ENCODE measurements at places on chromosomes 4 and X.

DNA sequence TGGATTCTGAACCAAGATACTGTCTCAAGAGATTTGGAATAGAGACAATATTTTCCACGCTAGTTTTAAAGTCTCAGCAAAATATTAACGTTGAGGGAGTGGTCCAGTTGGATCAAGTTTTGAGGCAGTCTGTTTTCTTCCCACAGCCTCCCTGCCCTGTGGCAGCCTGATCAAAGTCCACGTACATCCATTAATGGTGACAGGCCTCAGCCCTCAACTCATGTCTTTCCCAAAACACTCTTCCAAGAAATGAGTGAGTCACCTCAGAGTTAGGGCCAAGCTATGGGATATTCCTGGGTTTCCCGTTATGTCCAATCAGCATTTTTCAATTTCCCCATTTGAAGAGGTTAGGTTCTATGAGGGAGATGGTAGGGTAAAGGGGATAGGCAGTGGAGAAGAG is 28.5 kb downstream of the EGFL6 start:
- DNase-seq: no peak

GRCh38 chr4:185573651-185574199 is 38.4 kb upstream of the PDLIM3 start:
- no peak for DNase-seq

DNA sequence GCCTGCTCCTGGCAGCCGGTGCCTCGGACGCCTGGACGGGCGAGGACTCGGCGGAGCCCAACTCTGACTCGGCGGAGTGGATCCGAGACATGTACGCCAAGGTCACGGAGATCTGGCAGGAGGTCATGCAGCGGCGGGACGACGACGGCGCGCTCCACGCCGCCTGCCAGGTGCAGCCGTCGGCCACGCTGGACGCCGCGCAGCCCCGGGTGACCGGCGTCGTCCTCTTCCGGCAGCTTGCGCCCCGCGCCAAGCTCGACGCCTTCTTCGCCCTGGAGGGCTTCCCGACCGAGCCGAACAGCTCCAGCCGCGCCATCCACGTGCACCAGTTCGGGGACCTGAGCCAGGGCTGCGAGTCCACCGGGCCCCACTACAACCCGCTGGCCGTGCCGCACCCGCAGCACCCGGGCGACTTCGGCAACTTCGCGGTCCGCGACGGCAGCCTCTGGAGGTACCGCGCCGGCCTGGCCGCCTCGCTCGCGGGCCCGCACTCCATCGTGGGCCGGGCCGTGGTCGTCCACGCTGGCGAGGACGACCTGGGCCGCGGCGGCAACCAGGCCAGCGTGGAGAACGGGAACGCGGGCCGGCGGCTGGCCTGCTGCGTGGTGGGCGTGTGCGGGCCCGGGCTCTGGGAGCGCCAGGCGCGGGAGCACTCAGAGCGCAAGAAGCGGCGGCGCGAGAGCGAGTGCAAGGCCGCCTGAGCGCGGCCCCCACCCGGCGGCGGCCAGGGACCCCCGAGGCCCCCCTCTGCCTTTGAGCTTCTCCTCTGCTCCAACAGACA is 4.4 kb downstream of the SOD3 start:
- no peak for DNase-seq

DNA sequence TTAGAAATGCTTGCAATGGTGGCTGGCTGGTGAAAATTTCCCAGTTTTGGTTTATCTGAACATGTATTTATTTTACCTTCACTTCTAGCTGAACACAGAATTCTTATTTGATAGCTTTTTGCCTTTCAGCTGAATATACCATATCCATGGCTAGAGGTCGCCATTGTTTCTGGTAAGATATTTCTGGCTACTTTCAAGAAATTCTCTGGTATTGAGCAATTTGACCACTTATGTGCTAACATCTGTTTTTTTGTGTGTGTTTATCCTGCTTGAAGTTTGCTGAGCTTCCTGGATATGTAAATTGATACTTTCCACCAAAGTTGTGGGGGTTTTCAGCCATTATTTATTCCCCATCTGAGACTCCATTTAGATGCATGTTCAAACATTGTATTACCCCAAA is 75.4 kb downstream of the FBXW7 start:
- no peak for DNase-seq

DNA sequence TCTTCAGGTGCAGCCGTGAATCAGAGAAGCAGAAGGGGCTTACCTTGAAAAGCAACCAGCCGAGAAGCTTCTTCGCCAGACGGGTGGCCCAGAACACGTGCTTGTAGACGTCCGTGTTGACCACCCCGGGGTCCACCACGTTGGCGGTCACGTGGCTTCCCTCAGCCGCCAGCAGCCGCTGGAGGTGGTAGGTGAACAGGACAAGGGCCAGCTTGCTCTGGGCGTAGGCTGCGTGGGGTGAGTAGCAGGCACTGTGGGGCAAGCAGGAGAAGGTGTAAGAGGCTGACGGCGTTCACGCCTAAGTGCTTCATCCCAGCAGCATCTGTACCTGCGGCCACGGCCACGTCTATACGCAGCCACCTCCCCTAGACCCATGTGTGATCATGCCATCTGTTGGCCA is 257.8 kb downstream of the DHRSX start:
- no peak for DNase-seq

GRCh38 chr4:100894339-100894870 is 376.6 kb upstream of the EMCN start:
- DNase-seq: no peak

GRCh38 chrX:44239036-44239435 is 104.4 kb downstream of the EFHC2 start:
- DNase-seq: no peak

DNA sequence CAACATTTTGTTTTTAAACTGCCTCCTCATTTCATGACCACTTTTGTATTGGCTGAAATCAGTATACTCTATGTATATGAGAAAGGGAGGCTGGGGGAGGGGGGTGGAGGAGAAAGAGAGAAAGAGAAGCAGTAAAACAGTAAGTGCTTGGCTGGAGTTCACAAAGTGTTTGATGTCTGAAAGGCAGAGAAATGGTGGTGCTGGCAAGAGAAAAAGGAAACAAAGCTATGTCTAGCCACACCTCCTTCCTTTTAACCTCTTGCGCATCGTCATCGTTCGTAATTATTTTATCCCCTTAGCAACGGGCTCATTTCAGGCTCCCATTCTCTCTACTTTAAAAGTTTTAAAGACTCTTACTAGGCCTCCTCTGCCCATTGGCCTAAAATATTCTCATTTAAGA is 25.6 kb downstream of the RPA4 start:
- DNase-seq: no peak

DNA sequence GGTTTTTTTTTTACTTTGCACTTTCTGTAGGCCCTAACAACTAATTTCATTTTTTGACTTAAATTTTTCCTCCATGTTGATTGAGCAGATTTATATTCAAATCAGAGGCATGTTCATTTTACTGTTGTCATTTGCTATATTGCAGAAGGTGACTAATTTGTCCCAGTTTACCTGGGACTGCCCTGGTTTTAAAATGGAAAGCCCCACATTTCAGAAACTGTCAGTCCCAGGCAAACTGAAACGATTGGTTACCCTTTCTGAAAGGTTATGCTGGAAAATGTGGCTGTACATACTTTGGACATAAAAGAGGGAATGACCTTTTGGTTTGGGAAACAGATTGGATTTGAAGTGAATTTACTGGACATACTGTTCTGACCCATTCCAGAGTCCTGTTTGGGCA is 160.0 kb downstream of the SPCS3 start:
- no peak for DNase-seq

DNA sequence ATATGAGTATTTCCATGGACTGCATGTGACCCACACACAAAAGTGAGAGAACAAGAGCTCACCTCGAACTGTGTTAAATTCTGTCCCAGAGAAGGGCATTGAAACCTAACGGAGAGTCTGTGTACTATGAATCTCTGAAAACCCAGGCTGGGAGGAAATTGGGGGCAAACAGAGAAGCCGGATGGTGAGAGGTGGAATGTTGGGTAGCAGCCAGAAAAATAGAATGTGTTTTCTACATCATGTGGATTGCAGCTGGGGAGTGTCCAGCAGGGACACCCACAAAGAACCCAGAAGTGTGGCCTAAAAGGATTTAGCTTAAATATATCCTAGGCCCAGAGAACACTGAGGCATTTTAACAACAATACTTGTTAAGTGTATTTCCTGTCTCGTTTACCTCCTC is 38.6 kb downstream of the MND1 start:
- DNase-seq: no peak

GRCh38 chr4:165378398-165378744 is 437 bp upstream of the CPE start:
- DNase-seq: no peak

GRCh38 chr4:42543762-42544161 is 113.1 kb downstream of the ATP8A1 start:
- no peak for DNase-seq

DNA sequence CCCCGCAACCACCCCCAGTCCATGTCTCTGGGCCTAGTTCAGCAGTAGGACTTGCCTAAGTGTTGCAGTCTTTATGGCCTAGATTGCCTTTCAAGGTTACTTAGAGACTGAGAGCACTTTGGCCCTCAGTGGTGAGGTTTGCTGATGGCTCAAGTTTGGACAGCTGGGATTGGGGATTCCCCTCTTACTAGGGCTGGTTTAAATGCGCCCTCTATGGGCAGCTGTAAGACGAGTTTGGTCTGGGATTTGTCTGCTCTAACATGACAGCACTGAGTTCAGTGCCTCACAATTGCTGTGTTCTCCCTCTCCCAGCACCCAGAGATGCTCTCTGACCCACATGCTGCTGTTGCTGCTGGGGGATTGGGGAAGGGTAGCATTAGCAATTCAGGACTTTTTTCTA is 23.1 kb downstream of the DACH2 start:
- no peak for DNase-seq

DNA sequence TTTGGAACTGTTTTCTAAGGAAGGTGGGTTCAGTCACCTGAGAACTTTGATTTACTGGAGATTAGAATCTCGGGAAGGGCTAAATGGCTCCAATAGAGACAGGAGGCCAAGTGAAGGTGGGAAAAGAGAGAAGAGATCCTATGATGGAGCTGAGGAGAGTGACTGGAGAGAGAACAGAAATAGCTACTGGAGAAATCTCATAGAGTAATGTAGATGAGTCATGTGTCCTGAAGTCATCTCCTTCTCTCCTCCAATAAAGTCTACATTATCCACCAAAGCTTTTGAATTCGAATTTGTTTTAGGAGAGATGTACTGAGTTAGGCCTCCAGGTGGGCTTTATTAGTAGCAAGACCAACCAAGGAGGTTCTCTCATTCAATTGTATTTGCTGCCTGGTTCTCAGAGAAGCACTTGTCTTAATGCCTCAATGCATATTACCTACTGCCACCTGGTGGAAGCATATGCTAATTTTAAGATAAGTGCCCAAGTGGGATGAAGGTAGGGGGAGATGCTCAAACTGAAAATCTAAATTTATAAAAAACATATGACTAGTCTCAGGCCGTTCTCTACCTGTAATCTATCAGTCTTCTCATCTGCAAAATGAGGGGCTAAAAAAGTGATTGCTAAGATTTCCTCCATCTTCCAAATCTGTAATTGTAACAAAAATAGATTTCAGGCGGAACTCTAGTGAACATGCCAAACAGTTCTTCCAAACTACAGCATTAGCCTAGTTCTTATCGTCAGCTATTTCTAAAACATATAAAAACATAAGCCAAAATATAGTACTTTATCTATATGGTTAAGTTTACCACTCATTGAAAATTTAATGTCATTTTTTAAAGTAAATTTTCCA is 24.4 kb downstream of the TXK start:
- no peak for DNase-seq

- DNase-seq: no peak
These were observed 110.1 kb downstream of the PGRMC2 start for GRCh38 chr4:128177498-128177897.

GRCh38 chrX:9352243-9352642 is 112.6 kb upstream of the TBL1X start:
- DNase-seq: no peak

DNA sequence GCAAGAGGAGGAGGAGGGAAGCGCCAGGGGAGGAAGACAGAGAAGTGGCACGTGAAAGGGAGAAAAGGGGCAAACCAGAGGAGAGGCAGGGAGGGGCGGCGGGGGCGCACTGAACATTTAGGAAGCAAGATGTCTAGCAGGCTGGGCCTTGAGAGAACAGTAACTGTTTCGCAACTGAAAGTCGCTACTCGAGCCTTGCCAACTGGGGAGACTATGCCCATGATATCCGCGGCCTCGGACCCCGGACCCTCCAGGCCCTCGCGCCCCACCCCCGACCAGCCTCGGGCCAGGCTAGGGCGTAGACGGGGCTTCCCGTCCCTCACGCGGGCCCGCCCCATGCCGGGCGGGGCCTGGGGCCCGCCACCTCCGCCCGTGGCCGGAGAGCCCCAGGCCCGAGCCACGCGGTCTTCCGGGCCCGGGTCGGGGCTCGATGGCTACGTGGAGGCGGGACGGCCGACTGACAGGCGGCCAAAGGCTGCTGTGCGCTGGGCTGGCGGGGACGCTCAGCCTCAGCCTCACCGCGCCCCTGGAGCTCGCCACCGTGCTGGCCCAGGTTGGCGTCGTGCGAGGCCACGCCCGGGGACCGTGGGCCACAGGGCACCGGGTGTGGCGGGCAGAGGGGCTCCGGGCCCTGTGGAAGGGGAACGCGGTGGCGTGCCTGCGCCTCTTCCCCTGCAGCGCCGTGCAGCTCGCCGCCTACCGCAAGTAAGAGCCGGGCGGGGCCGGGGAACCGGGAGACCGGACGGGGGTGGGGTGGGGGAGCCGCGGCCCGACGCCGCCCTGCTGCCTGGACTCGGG is at the start of gene SLC25A43:
Gene SLC25A43, plus strand, starts transcription at position 363 of the 798 bp plus-strand sequence. Its CDS starts 68 bp downstream, at position 431.
- peak; percentile 7 for DNase-seq

DNA sequence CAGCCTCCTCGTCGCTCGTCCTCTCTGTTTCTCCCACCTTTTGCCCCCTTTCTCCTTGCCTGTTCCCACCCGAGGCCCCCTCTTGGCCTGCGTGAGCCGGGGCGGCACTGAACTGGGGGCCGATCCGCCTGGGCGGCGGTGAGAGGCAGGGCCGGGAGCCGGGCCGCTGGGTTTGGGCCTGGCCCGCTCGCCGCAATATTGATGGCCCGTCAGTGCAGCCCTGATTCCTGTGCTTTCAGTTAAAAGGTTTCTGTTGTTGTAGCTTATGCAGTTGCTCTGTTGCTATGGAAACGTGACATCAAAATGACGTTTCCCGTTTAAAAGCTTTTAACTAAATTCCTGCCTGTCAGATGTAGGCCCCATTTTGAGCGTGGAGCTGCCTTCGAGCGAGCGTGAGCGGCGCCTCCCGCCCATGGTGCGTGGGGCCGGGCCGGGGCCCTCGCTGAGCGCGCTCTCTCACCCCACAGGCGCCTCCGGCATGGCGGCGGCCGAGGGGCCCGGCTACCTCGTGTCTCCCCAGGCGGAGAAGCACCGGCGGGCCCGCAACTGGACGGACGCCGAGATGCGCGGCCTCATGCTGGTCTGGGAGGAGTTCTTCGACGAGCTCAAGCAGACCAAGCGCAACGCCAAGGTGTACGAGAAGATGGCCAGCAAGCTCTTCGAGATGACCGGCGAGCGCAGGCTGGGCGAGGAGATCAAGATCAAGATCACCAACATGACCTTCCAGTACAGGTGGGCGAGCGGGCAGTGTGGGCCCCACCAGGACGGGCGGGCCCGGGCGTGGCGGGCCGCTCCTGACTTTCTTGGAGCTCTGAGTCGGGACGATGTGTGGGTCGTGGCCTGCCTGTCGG is at the start of gene MSANTD1:
Gene MSANTD1, plus strand, starts transcription at position 349 of the 851 bp plus-strand sequence. Its CDS starts 64 bp downstream, at position 413.
- no peak for DNase-seq
